ENCODE measurements at places on chromosomes 2 and 18. TPM values are rescaled to one million over a fixed set of nuclear protein-coding genes. Genes with fewer than 3 reads are reported as not detected.

DNA sequence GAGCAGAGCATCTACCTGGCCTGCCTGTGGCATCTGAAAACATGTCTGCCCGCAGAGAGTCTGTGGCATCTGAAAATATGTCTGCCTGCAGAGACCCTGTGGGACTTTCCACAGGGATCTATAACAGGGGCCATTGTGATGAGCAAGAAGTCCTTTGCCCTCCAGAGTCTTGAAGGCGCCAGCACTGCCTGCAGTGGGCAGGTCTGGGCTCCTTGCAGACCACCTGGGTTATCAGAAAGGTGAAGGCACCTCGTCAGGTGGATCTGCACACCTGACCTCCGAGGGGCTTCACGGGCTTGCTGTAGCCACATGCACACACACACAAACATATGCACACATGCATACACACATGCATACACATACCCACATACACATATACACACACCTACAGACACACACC, 189.5 kb upstream of the HDAC4 start:
- DNase-seq: no peak

DNA sequence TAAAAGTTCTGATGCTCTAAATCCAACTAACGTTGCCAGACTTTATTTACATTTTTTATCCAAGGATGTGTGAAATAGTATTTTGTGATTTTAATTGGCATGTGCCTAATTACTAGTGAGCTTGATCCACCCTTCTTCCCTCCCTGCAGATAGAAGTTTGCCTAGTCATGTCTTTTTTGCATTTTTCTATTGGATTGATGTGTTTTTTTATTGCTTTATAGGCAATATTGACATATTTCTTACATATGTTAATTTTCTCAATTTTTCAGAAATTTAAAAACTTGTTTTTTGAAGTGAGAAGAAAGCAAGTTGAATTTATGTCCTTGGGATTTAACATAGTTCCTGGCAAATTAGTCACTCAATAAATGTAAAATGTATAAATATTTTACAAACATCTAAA, 56.4 kb downstream of the EML4 start:
- DNase-seq: no peak

- no peak for DNase-seq
Measured at GRCh38 chr2:195563857-195564512, 93.0 kb upstream of the SLC39A10 start.

GRCh38 chr2:140246957-140247356, 1466.8 kb upstream of the NXPH2 start:
- DNase-seq: no peak

- no peak for DNase-seq
Measured at GRCh38 chr2:39686456-39686855, 20.7 kb downstream of the TMEM178A start.

DNA sequence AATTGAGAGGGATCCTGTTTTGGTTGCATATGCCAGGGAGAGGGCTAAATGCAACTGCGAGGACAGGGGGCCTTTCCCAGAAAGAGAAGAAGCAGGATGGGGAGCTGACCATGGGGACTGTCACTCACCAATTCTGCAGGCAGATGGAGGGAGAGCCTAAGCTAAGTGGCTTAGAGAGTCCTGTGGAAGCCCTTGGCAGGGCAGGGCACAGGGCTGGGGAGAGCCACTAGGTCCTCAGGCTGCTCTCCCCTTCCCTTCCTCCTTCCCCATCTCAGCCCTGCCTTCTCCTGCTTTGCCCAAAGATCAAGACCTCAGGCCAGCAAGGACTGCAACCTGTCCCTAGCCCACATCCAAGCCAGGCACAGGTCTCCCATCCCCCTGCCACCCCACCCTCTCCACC, 24.4 kb upstream of the CATIP start:
- no peak for DNase-seq

DNA sequence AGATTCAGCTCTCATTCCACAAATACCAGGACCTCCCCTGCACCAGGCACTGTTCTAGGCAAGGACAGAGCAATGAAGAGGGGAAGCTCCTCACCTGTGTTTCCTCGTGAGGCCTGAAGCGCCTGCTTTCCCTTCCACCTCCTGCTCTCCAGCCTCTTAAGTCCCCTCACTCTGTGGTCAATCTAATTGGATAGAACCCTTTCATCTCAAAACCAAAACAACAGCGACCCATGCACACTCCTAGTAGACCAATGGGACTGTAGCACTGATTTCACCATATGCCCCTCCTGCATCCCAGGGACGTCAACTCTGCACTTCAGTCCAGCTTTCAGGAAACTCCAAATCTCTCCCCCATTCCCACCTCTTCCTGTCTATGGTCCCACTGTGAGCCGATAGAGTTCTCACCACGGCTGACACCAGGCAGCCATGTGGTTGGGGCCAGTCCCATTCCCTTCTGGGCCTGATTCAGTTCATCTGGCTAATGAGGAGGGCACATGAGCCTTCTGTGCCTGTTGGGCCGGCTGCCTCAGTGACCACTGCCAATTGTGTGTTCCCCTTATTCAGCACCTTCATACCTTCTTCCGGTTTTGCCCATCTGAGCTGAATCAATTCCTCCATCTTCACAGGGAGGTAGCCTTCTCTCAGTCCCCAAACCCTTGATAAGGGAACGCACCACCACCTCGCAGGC, 33.3 kb upstream of the MAT2A start:
- DNase-seq: no peak

GRCh38 chr2:181891258-181891965, at the start of gene ITPRID2:
TSS of gene ITPRID2 (plus strand) at chr2:181891730. CDS start at chr2:181892067, 337 bp downstream.
- peak; percentile 71 for DNase-seq

Gene TEX44
- total RNA-seq: not detected

Gene ALPG
- total RNA-seq: not detected

Gene RTP5
- total RNA-seq: not detected

Gene SMYD5
- 33.9 TPM for total RNA-seq

Gene NEURL3
- not detected for total RNA-seq

Gene EVX2
- 0.43 TPM for total RNA-seq
